M059J (cell line): ENCODE measurements at places on chromosomes 4 and X. TPM values are rescaled to one million over a fixed set of nuclear protein-coding genes. Genes with fewer than 3 reads are reported as not detected.

The EGFL6 gene
- not detected in 2 replicates for total RNA-seq

The TCEAL3 gene
- total RNA-seq, result 60.1 and 77.7 TPM in 2 replicates

The TENM3 gene
- total RNA-seq, result 46.7 and 66.4 TPM in 2 replicates

The ZNF141 gene
- 6.6 and 9.1 TPM in 2 replicates for total RNA-seq
